ENCODE measurements at places on chromosomes 7 and 10.

DNA sequence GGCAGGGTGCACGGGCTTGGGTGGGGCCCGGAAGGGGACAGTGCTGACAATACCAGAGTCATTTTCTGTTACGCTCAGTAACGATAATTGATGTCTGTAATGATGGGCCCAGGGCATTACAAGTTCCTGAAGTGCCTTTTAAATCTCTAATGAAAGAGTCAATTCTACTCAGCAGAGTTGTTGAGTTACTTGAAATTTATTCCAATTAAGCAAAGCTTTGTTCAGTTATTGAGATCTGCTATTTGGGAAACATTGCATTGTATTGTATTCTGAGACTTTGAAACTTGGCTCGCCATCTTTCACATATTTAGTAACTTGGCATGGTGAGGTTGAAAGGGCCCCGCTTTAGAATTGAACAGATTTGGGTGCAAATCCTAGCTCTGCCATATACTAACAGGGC lies 34.7 kb downstream of the MINDY4 start:
- DNase-seq: no peak

- no peak for DNase-seq
Observed at GRCh38 chr10:117562896-117563737, 20.6 kb downstream of the EMX2 start.

DNA sequence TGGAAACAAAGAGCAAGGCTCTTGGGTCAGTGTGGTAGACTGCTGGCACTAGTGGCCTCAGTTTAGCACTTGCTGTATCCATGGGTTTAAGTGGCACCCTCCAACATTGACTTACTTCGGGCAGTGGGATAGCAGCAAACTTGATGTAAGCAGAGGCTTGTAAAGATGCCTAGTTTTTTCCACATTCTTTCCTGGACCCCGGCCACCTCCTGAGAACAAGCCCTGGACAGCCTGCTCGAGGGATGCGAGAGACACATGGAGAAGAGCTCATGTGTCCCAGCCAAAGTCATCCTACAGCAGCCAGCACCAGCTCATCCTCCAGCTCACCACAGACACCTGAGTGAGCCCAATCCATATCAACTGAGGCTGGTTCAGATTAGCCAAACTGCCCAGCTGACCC lies 142.7 kb upstream of the PCBD1 start:
- no peak for DNase-seq

GRCh38 chr10:131585761-131586160 lies 274.2 kb upstream of the TCERG1L start:
- no peak for DNase-seq

DNA sequence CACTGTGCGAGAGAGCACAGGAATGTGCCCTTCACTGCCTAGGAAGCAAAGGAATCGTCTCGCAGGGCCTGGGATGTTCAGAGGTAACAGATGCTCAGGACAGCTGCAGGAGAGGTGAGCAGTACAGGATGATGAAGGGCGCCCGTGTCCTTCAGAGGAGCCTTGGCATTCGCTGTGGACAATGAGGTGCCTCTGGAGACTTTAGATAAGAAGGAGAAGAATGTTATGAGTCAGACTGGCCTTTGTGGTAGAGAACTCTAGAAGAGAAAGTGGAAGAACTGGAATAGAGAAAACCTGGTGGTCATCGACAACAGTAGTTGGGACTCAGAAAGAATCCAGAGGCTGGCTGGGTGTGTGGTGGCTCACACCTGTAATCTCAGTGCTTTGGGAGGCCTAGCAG lies 64.4 kb upstream of the LEP start:
- no peak for DNase-seq

GRCh38 chr7:12771378-12771877 lies 84.0 kb downstream of the ARL4A start:
- no peak for DNase-seq

DNA sequence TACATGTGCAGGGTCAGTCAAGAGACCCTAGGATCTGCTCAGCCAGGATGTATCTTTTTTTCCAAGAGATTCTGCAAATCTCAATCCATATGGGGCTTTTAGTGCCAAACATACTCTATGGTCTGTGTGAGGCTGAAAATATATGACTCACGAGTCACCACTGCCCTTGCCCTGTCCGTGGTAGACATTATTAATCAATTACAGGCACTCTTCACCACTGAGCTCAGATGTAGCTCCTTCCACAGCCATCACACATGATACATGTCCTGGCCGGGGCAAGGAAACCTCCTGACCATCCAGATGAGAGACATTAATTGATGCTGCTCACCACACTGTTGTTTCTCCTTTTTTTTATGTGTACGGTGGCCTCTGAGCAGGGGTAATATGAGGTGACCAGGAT lies 90.2 kb upstream of the RET start:
- DNase-seq: no peak

DNA sequence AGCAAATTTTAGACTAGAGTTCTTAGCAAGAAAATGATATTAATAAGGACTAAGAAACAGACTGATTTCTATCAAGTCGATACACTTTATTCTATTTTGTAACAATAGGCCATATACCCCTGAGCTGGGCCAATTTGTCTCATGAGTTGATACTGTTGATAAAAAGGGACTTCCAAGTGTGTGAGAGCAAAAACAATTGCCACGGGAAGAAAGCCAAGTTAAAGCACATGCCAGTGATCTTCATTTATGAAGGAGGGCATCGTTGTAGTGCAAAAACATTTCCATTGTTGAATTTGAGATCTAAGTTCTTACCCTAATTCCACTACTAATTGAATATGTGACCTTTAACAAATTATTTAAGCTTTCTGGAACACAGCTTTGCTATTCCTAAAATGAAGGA lies 119.9 kb downstream of the CNOT4 start:
- no peak for DNase-seq

DNA sequence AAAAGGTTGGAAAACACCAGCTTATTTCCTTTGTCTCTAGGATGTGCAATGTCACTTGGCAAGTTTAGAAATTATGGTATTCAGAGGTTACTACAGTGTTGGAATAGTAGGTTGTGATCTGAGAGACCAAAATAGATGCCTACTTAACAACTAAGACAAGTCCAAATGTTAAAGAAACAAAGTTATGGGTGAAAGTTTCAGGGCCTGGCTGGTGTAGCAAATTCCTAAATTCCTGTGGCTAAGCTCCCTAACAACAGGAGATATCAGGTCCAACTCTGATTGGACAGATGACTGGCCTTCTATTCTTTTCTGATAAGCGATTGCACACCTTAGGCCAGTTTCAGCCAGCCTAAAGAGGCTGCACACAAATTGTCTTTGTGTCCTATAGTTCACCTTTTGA lies 873.5 kb downstream of the REEP3 start:
- peak; percentile 11 for DNase-seq

- DNase-seq: peak; percentile 75
Observed at GRCh38 chr10:118798231-118798662, 43.5 kb upstream of the CACUL1 start.

DNA sequence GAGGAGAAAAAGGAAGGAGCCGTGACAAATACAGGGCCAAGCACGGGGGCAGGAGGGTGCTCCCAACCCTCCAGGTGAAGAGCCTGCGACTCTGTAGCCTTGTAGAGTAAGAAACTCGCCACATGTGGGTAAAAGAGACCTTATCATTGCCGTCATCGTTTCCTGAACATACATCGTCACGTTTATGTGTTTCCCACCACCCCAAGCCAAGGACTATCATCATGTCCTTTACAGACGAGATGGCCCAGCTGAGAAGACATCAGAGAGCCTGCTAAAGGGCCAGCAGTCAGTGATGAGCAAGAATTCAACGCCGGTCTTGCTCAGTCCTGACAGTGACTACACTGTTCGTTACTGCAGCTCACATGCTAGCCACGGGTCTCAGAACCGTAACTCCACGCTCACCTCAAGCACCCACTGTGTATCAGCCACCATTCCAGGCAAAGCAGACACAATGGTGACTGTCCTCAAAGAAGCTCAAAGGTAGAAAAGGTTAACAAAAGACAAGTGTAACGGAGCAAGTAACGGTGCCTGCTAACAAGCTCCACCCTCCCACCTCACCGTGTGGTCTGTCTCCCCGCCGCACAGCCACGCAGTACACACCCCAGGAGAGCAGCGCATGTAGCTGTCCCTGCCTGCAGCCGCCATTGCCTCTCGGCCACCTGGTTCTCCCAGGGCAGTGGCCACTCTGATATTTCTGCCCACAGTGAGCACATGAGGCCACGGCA lies 147.8 kb downstream of the MAD1L1 start:
- no peak for DNase-seq

- DNase-seq: no peak
Observed at GRCh38 chr10:18684953-18685352, 25.7 kb downstream of the ARL5B start.

- no peak for DNase-seq
Observed at GRCh38 chr10:77504196-77504872, 133.3 kb downstream of the KCNMA1 start.

DNA sequence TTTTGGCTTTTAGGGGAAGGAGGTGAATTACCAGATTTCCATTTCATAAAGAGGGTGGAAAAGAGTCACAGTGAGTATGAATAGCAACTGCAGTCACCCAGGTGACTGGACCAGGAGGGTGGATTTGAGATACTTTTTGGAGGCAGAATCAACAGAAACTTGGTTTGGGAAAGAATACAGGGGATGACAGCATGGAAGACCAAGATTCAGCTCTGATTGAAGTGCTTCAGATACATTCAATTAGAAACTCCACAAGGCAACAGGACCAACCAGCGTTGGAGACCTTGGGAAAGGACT lies 83.0 kb downstream of the SGMS1 start:
- no peak for DNase-seq

DNA sequence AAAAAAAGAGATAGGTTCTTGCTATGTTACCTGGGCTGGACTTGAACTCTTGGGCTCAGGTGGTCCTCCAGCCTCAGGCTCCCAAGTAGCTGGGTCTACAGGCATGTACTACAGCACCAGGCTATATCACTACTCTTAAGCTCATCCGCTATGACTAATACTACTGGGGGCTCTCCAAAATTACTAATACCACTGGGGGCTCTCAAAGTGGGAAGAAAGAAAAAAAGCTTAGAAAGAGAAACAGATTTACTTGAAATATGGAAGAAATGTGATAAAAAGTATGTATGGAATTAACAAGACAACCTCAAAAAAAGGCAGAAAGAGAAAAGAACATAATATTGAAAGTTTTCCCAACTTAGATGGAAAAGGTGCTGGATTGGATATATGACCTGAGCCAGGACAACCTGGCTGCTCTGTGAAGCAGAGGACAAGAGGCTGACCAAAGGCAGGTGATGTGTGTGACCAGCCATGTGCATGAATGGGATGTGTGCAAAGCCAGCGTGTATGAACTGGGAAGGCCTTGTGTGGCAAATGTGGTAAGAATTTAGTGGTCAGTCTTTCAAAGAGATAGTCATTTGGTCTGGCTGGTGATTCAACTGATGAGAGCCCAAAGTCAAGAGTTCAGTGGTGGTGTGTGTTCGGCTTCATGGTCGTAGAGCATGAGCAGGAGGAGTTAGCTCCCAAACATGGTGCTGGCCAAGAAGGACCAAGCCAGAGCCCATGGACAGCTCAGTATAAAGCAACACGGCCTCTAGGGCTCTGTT lies 232.4 kb upstream of the KLF14 start:
- DNase-seq: peak; percentile 82

GRCh38 chr10:126674741-126675515 lies 4.4 kb upstream of the C10orf90 start:
- DNase-seq: no peak

DNA sequence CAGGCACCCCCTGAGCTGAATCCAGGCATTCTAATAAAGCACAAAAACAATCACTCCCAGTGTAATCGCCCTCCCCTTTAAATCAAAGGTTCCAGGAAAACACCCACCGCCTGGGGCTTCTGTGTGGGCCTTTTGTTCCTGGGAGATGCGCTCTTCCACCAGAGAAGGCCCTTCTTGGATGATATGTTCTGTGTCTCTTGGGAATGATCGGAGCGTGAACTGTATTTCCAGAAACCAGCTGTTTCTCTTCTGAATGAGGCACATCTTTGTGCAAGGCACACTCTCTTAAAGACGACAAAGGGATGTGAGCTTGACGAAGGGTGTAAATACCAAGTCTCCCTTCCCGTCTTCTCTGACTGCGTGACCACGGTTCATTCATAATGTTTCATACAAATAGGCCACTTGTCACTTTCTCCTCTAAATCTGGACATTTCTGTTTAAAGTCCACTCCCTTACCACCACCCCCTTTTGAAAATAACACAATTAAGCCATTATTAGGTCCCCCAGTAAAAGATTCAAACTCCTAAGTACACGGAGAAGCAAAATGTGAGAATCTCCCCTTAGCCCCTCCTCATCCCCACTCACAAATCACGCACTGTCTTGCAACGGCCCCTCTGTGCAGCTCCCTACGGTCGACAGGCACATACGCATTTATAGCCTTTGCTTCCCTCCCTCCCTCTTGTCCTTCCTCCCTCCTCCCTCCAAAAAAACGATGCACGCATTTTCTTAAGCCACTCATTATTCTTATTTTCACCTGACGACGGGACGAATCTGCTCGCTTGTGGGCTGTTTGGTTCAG lies 45.6 kb upstream of the ENO4 start:
- DNase-seq: no peak

DNA sequence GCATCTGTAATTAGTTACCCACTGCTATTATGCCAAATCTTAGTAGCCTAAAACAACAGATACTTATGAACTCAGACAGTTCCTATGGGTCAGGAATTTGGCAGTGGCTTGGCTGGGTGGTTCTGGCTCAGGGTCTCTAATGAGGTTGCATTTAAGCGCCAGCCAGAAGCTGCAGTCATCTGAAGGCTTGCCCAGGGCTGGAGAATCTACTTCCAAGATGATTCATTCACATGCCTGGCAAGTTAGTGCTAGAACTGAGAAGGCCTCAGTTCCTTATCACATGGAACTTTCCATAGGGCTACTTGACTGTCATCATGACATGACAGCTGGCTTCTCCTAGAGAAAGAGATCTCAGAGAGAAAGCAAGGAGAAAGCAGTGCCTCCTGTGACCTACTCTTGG lies 121.3 kb downstream of the AVL9 start:
- peak; percentile 94 for DNase-seq

GRCh38 chr7:128783143-128783861 lies 7.7 kb upstream of the OPN1SW start:
- DNase-seq: peak; percentile 66

GRCh38 chr10:86956848-86957448 lies 467 bp downstream of the MMRN2 start:
- no peak for DNase-seq

DNA sequence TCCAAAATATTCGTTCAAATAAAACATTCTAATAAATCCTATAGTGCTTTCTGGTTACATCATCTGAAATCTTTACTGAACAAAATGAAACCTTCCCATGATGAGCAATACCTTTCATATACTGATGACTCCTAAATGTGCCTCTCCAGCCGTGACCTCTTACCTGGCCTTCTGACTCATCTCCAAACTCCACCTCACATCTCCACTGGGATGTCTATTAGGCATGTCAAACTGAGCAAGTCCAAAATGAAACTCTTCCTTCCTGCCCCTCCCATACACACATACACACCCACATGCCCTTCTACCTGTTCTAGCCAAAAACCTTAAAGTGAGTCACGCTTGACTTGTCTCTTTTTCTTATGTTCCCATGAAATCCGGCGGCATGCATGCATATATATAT lies 22.9 kb downstream of the GSAP start:
- DNase-seq: no peak

DNA sequence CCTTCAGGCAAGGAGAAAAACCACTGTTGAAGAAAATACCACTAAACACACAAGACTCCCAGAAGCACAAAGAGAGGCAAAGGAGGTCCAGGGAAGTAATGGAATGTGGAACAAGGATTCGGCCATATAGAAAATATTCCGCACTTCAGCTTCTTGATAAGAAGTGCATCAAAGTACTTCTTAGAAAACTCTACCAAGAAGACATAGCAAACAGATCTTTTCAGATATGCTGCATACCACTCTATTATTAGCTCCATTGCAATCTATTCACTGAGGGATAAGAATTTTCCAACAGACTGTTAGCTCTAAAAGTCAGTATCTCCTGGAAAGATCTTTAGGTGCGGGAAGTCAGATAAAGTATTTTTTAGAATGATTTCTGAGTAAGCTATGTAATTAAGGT lies 231.8 kb downstream of the WDR11 start:
- DNase-seq: no peak

Data from stromal cell of bone marrow (primary cell).